CD4-positive, alpha-beta T cell treated with Interleukin-21 for 1 hour (primary cell): ENCODE measurements at places on chromosomes 7 and 10.

- DNase-seq = no peak
Observed at GRCh38 chr10:124282326-124282725, 136.4 kb downstream of the OAT start.

DNA sequence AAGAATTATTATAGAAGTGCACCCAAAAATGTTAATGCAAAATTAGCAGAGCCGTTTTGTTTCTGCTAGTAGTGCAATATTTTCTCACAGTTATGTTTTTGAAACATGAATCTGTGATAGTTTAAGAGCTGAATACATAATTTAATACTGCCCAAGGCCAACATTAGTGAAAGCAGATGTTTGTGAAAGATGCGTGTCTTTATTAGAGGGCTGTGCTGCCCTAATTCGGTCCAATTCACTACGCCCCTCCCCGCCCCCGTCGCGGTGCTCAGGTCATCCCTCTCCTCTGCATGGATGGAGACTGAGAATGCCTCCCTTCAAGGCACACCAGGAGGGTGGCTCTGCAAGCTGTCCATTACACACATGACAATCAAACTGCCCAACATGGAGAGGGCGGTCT, 172.0 kb downstream of the TEX36 start:
- DNase-seq = no peak

GRCh38 chr10:91251430-91252056, 31.1 kb downstream of the PCGF5 start:
- peak; percentile 76 for DNase-seq

- no peak for DNase-seq
Observed at GRCh38 chr10:10872035-10872673, 145.5 kb upstream of the CELF2 start.

DNA sequence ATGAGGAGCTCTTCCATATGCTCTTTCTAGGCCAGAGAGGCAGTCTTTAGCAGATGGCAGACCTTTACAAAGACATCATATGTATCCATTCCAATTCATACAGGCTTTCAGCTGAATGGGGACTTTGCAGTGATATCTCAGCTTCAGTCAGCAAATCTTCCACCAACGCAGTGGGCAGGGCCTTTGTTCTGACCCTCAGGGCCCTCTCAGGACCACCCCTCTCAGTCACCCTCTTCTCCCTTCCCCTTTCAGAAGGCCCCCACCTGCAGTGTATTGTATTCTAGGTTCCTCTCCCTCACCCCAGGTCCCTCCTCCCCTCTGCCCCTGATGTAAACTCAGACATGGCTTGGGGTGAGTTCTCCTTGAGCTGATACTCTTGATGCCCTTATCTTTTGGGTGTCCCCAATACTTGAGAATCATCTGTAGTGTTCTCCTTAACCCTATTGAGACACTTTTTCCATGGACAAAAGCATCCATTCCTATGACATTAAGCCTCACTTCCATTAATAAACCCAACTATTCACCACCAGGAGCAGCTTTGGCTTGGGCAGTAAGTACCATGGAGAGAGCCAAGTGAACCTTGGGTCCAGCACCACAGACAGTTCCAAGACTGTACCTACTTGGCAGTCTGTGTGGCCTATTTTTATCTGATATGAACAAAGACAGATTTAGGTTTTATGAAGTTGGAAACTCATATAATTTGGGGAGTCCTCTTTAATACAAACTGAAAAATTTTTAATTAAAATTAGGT, 62.7 kb downstream of the ADCYAP1R1 start:
- no peak for DNase-seq

DNA sequence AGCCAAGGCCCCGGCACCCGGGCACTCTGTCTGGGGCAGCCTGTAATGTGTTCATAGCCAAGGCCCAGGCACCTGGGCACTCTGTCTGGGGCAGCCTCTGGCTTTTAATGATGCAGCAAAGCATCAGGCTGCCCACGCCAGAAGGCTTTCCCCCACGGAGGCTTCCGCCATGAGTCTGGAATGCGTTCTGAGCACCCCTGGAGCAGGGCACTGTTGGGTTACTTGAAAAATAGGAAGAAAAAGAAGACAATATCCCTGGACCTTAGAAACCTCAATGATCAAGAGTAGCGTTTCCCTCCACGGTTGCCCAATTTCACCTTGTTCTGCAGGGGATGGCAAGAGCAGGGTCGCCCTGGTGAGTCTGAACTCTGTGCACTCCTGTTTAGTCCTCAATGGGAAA, 565.0 kb downstream of the PTPRN2 start:
- DNase-seq = no peak

GRCh38 chr7:122970740-122971725, 24.5 kb downstream of the TAS2R16 start:
- DNase-seq = no peak

- DNase-seq = no peak
Observed at GRCh38 chr7:128997181-128997580, 57.7 kb downstream of the TNPO3 start.

DNA sequence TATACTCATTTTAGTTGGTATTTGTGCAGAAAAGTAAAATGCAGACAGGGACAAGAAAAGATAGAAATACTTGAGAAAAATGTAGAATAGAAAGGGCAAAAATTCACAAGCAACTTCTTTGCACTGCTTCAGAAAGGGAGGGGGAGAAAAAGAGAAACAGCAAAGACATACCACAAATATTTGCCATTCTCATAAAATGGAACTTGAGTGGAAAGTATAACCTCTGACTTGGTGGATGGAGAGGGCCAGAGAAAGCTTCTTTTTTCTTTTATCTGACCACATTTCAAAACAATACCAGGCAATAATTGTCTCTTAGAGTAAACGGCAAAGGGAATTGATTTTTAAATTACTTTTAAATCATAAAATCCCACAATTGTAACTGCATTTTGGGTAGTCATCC, 35.8 kb upstream of the TRUB1 start:
- no peak for DNase-seq

DNA sequence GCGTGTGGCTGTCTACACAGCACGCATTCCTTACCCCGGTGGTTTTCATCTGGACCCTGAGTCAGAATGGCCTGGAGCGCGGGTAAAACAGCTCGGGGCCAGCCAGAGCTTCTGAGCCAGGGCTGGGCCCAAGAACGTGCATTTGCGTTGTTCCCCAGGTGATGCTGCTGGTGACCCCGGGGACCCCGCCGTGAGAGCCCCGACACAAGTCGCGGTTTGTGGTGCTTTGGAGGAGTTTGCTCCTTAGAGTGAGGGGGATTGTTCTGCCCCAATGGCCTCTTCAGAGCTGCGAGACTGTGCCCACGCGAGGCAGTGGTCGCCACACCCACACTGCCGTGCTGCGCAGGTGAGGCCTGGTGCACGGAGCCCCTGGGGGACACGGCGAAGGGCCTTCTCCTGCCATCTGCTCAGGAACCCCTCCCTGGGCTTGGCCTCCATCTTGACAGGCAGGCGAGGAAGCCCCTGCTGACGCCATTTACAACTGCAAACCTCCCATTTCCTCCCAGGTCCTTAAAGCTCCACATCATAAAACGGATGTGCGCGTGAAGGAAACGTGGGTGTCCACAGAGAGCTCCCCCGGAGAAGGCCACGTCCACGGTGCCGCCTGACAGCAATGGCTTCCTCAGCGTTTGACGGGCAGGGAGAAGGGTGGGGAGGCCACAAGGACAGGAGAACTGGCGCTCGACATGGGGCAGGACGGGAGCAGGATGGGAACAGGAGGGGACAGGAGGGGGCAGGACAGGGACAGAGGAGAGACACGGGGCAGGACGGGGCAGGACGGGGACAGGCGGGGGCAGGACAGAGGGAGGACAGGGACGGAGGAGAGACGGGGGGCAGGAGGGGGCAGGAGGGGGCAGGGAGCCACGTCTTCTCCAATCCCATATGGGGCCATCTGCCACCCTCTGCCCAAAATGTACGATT, 477.2 kb downstream of the DNAJB6 start:
- DNase-seq = no peak

DNA sequence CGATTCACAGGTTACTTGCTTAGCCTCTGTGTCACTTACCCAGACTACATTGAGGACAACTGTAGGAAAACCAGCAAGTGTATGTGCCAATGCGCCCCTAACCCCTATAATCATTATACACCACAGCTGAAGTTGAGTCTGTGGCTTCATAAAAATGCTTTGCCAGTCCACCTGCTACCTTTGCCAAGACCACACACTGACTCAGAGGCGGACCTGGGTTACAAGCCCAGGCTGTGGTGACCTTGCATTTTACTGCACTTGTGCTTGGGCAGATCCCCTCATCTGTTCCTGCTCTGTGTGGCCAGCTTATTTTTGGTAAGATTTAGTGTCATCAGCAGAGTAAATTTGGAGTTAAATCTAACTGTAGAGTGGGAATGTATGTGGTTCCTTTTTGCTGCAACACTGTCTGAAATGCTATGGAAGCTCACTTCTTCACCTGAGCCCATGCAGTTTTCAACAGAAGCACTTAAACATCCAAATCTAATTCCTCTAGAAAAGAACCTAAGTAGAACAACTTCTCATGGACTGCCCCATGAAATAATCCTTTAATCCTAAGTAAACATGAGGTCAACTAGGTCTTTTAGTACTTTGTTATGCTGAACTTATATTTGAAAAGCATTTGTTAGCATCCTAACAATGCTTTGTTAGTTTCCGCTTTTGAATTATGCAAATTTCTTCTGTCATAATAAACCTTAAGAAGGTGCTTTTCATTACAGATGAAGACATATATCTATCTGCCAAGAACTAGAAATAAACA, 96.2 kb upstream of the AMPH start:
- no peak for DNase-seq

GRCh38 chr10:60572511-60573194, 183.0 kb upstream of the ANK3 start:
- DNase-seq = no peak

DNA sequence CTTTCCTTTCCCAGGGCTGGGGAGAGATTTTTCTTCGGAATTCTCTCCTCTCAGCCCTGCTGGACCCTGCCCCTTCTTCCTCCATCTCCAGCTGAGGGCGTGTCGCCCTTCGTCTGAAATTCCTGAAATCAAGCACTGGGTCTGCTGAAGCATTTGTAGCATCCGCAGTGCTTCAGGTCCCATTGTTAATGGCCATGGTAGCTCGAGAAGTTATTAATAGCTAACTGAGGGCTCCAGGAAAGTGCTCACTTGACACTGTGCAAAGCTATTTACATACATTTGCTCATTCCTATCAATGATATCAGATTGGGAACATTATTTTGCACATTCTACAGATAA, 515 bp downstream of the FAM149B1 start:
- no peak for DNase-seq

- DNase-seq = no peak
Observed at GRCh38 chr10:120051671-120052070, 159.1 kb downstream of the SEC23IP start.

- no peak for DNase-seq
Observed at GRCh38 chr7:158999496-158999895, 143.1 kb downstream of the DYNC2I1 start.

- no peak for DNase-seq
Observed at GRCh38 chr7:31271641-31272405, 68.7 kb downstream of the NEUROD6 start.

GRCh38 chr10:121245754-121246153, 352.5 kb downstream of the FGFR2 start:
- no peak for DNase-seq

DNA sequence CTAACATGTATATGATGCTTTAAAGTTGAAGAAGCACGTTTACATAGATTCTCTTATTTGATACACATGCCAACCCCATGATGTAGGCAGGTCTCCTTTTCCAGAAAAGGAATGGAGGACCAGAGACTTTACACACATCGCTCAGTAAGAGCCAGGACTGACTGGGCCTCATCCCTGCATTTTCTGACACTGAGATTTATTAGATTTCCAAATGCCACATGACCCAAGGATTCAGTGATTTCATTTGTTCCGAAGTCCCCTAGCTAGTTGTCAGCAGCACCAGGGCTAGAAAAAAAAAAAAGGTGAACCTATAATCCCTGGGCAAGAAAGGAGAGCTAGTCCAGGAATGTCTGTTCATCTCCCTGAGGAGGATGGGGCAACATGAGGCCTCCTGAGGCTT, 143.3 kb upstream of the AGK start:
- DNase-seq = no peak

GRCh38 chr10:130190737-130191115, 54.5 kb downstream of the GLRX3 start:
- no peak for DNase-seq

- no peak for DNase-seq
Observed at GRCh38 chr10:6871128-6871527, 291.1 kb upstream of the PRKCQ start.

- DNase-seq = no peak
Observed at GRCh38 chr7:105210721-105211205, 178.0 kb downstream of the SRPK2 start.

DNA sequence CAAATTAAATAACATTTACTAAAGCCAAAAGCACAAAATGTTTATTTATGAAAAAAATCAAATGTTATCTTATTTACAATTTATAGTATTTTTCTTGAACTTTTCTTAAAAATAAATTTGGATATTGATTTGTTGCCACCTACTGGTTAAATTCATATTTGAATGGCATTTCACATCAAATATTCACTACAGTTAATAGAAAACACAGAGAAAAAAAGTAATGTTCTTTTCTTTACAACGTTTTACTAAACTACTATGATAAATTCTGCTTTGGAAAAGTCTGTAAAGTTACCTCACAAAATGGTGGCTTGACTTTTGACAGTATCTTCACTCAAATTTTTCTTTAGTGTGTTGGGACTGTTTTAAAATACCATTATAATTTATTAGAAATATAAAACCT, 52.7 kb downstream of the SRPK2 start:
- peak; percentile 22 for DNase-seq

DNA sequence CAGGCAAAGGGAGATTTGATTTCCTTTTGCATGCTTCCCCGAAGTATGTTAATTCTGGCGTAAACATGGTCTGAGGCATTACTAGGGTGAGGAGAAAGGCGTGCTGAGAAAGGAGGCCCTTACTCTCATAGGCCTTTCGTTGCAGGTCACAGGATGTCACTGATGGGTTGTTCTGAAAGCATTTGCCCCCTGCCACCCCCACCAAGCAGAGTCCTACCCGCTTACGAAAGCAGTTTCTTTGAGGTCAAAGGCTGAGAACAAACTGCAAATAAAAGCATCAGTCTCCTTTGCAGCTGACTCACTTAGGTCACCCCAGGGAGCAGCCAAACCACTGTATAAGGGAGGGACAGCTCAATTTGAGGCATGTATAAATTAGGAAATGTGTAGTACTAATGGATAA, 57.1 kb downstream of the BPGM start:
- DNase-seq = no peak

DNA sequence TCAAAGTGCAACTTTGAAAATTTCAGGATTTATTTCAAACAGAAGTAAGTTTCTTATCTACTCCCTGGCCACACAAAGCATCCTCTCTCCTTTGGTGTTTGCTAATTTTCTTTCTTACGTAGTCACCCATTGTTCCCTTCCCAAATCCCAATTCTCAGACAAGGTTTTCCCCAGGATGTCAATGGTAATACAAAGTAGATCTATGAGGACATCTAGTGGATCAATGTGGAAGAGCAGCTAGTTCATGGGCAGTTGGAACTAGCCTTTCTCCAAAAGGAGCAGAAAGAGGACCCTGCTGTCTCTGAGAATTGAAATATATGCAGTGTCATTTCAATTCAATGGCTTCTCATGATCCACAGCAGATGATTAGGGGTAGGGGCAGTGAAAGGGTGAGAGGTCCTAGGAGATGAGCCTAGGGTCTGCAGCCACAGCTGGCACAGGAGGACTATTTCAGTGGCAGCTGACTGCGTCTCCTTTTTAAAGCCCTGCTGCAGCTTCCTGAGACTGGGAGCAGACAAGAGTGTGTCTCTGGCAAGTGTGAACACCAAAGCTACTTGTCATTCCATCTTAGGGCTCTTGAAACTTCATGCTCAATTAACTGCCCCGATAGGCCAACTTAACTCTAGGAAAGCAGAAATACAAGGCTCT, 632.6 kb downstream of the KCNMA1 start:
- DNase-seq = no peak

- DNase-seq = no peak
Observed at GRCh38 chr7:40733578-40733977, 598.8 kb downstream of the SUGCT start.

- DNase-seq = no peak
Observed at GRCh38 chr10:74891053-74891452, 64.7 kb downstream of the KAT6B start.
